ENCODE measurements at places on chromosomes 16 and 17.

GRCh38 chr17:50221266-50221863, 19.9 kb upstream of the COL1A1 start:
- DNase-seq: peak; percentile 33

DNA sequence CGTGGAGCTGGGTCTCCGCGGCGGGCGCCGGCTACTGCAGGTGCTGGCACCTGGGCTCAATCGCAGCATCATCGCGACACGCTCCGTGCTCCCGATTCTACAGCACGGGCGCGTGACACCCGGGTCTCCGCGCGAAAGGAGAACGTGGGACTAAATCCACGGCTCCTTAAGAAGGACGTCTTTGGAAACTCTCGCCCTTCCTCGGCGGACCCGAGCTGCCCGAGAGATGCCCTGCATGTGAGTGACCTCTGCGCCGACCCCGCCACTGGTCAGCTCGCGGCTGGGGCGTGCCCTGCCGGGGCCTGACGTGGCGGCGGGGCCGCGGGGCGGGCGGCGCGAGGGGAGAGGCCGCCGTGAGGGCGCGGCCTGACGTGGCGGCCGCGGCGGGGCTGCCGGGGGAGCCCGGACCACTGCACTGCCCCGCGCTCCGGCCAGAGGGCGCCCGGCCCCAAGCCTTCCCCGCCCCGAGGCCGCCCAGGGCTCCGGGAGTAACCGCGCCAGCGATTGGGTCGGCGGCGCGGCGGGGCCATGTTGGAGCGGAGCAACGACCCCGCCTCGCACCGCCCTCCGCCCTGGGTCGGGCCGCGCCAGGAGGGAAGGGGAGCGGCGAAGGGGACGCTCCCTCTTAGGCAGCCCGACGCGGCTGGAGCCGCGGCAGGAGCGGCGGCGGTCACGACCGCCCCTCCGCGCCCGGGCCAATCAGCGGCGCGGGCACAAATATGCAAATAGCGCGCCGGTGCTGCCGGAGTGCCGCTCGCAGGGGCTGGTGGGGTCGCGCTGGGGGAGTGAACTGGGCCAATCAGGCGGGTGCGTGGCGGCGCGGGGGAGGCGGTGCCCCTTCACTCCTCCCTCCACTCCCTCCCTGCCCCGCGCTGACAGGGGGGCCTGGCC, 75.6 kb downstream of the CHD9 start:
- DNase-seq: peak; percentile 97

- DNase-seq: no peak
Measured at GRCh38 chr17:43984521-43984920, 19.9 kb upstream of the NAGS start.

DNA sequence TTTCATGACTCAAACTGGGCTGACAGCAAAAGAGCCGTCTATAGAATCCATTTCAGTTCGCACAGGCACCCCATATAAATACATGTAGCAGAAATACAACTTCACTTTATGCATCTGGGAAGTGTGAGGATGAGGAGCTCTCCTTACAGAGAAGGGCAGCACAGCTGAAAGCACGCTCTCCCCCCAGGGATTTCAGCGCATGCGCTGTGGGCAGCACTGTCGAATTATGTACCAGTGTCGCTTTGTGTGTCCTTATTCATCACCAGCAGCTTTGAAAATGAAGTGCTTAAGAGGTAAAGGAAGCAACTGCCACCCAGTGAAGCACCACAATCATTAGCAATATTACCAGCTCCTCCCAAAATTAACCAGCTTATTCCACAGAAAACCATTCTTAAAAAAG, 39.9 kb downstream of the CEP95 start:
- DNase-seq: no peak

- no peak for DNase-seq
Measured at GRCh38 chr16:17362946-17363345, 107.8 kb downstream of the XYLT1 start.

- no peak for DNase-seq
Measured at GRCh38 chr16:17658881-17659280, 188.1 kb upstream of the XYLT1 start.

DNA sequence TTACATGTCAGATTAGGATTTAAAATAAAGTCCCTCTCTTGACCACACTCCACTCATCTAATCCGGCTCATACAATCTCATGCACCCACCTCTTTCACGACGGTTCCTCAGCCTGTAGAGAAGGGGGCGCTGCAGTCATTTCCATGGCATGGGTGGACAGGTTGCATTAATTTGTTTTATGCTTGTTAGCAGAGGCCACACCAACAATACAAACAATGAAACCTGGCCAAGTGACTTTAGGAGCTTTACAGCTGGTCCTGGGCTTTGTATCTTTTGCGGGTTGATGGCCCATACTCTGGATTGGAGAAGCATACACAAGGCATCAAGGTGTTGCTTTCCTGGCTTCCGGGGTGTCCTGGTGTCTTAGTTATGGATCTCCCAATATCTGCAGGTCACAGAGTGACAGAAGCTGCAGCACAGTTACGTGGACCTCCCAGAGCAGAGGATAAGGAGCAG, 9.7 kb upstream of the SNF8 start:
- DNase-seq: peak; percentile 29

DNA sequence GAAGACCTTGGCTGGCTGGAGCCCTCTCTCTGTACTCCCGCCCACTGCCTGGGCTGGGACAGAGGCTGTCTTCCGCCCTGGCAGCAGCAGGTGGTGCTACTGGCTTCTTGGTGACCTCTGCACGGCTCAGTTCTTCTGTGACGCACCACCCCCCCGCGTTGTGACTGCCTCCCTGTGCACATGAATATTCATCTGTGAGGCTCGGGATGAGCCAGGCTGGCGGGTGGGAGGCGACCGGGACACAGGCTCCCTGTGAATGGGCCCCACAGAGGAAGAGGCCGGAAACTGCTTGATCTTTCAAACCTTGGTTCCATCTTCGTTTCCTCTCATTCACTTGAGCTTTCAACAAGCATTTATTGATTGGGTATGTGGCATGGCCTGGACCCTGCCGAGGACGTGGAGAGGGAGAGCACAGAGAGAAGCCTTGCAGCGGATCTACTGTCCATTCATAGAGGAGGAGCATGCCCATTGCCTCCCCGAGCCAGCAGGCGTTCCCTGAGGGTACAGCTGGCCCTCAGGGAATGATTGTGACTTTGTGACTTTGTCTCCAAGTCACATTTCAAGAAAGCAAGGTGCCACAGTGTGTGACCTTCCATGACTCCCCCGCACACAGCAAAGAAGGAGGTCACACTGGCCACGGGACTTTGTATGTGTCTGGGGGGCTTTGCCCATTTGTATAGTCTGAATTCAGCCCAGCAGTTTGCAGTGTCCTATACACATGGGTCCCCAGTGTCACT, 45.0 kb downstream of the B9D1 start:
- DNase-seq: peak; percentile 88

DNA sequence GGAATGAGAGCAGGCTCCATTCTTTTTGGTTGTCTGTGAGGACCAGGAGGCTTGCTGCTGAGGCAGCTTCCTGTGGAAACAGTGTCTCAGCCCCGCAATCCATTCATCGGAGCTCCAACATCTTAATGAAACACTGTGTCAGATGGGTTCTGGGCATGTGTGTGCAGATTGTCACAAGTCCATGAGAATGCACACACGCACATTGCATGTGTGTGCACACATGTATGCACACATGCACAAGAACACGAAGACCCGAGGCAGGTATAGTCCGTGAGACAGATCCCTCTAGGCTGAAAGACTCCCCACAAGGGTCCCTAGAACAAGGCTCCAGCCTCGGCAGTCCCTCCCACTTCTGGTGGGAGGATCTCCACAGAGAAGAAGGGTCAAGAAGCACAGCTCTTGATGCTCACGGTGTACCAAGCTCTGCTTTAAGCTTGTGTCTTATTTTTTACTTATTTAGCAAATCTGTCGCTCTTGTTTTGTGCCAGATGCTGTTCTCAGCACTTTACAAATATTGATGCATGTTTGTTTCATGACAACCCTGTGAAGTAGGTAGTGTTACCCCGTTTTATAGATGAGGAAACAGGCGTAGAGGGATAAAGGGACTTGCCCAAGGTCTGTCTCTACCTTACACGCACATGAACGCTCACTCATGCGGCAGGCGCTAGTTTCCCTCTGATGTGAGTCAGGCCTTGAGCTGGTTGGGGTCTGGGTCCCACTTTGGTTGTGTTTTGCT, 213.1 kb downstream of the SEC14L1 start:
- no peak for DNase-seq

DNA sequence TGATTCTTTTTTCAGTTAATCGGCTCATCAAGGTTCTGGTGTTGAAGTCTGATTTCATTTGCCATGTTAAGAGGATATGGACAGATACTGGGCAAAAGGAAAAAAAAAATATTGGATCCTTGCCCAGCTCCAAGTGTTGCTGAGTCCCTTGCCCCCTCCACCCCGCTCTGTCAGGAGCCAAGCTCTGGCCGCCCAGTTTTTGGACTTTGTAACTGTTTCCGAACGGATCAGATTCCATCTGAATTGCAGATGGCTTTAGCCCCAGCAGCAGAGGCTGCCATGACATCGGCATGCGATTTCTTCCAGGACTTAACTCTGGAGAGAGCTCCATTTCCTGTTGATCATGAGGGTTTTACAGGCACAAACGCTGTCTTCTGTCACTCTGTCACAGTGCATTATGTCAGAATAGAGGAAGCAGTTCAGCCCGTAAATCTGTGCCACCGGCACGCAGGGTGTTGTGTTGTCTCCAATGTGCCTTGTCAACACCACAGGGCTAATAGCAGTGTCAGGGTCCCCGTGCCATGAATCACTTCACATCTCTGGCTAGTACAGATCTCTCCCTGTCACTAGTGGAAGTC, 615.6 kb downstream of the MAF start:
- no peak for DNase-seq
